Stimulated activated CD8-positive, alpha-beta memory T cell treated with anti-CD3 and anti-CD28 coated beads, Interleukin-15, amount 100 ng/mL, for 24 hours (primary cell): ENCODE measurements at places on chromosomes 2 and 18.

DNA sequence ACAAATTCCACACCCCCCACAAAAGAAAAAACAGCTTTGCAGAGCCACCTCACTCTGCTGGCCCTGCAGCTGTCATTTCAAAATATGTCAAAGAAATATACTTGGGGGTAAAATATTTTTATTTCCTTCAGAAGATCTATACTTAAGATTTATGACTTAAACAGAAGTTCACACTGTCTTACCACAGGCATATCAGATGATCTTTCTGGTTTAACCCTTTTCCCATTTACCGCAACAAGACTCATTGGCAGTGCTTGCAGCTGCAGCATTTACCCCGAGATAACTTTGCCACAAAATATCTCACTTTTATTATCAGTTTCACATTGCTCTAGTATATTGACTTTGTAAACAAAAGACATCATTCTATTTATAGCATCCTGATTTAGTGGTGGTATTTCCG, 21.6 kb upstream of the SLC35G4 start:
- no peak for DNase-seq

GRCh38 chr2:232504438-232504837, 15.8 kb upstream of the PRSS56 start:
- DNase-seq: no peak

- no peak for DNase-seq
Observed at GRCh38 chr18:42412281-42412680, 457.2 kb downstream of the PIK3C3 start.

- DNase-seq: no peak
Observed at GRCh38 chr2:14524803-14525080, 107.8 kb upstream of the LRATD1 start.

DNA sequence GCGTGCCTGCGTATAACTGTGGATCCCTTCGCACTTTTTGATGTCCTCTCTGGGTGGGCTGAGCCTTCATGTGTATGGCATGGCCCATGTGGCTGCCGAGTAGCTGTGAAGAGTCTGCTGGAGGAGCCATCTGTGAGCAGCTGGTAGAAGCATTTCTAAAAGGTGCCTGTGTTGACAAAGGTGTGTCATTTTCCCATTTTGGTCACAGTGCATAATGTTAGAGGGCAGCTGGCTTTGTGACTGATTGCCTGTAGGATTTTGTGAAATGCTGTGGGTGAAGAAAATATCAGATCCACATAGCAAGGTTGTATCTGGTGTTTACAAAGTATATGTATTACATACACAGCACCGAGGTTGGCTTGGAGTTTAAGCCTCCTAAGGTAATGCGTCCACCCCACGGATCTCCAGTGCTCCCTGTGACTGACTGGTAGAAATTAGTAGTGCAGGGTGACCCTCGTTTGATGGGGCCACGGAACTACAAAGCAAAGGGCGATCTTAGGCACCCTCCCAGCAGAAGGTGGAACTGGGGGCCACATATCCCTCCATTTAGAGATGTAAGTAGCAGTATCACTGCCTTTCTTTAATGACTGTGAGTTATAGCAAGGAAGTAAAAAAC, 16.5 kb downstream of the GATA6 start:
- no peak for DNase-seq

DNA sequence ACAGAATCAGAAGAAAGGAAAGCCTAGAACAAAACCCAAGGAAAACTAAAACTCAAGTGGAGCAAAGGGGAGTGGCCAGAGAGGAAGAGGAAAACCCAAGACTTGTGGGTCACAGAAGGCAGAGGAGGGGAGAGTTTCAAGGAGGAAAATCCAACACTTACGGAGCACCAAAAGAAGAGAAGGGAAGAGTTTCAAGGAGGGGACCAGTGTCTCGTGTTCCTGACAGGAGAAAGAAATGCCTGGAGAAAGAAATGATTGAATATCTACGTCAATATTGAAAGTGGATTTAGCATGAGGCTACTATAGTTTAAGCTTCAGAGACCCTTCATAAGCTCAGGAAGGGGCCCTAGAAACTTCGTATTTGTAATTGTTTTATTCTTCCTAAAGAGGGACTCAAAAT, 1.4 kb upstream of the MFSD6 start:
- no peak for DNase-seq

GRCh38 chr2:290090-290722, 2.3 kb upstream of the ALKAL2 start:
- DNase-seq: no peak

- DNase-seq: no peak
Observed at GRCh38 chr2:127650785-127651380, 4.9 kb downstream of the GPR17 start.

DNA sequence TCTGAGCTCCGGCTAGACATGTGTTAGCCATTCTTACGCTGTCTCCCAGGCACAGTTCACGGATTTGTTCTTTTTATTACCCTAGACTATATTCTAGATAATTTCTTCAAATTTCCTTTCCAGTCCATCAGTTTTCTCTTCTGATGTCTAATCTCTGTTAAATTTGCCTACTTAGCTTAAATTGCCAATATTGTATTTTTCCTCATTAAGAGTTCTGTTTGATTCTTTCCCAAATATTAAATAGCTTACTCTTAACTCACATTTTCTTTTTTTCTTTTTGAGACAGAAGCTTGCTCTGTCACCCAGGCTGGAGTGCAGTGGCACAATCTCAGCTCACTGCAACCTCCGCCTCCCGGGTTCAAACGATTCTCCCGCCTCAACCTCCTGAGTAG, 21.2 kb downstream of the CROCC2 start:
- DNase-seq: no peak

DNA sequence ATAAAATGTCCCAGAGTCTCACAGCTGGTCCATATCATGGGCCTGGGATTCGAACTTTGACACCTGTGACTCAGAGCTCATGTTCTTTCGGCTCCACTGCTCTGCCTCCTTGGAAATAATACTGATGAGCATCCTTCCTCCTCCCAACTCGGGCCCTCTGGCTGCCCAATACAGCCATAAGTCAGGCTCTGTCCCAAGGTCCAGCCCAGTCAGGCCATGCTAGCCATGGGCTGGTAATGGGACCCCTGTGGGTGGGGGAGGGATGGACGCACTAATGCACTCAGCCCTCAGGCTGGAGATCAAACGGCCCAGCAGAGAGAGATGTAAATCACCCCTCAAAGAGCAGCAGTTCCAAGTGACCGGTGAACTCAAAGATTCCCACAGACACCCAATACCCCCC, 61.1 kb downstream of the DDX1 start:
- no peak for DNase-seq

GRCh38 chr2:237161189-237161588, 75.5 kb downstream of the COPS8 start:
- no peak for DNase-seq
